ENCODE measurements at places on chromosomes 12 and 14.

DNA sequence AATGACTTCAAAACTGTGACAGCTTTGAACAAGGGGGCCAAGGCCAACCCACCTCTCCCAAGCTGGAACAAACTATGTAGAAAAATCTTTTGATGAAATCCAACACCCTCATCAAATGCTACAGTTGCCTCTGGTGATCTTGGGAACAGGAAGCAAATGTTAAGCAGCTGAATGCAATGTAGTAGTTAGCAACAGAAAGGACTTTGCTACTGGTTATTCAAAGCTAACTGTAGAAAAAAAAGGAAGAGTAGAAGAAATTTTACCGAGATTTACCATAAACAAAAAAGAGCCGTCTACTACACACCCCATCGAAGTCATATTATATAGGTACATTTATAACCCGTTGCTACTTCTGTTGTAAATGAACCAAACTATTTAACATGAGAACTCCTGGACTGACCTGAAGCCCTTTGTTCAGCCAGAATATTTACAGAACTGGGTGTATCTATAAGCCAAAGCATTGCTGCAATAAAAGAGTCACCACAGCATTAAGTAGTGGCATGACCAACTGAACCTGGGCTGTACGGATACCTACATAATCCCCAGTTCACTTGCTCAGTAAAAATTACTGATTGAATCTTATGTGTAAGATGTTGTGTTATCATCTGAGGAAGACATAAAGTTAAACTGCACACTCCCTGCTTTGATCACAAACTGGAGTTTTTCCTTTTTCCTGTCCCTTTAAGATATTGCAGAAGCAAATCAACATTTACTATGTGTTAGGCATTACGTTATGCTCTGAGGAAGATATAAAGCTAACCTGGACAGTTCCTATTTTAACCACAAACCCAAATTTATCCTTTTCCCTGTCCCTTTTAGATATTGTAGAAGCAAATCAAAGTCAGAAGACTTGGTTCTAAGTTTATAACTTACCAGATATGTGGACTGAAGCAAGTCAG lies 25.1 kb downstream of the SYNJ2BP start:
- no peak for DNase-seq

DNA sequence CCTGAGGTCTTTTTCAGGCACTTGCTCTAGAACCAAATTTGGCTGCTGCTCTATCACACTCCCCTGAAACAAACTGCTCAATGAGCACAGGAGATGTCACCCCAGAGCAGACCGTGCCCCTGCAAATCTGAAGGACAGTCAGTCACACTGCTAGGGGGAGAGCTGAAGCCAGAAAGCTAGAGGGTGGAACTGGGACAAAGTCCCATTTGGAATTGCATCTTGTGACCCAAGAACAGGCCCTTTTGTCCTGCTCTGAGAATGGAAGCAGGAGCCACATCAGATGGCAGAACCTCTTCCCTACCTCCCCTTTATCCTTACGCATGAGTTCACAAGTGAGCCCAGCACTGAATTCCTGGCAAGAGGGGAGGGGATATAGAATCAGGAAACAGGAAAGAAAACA lies 64.7 kb downstream of the MAP3K9 start:
- DNase-seq, result no peak

DNA sequence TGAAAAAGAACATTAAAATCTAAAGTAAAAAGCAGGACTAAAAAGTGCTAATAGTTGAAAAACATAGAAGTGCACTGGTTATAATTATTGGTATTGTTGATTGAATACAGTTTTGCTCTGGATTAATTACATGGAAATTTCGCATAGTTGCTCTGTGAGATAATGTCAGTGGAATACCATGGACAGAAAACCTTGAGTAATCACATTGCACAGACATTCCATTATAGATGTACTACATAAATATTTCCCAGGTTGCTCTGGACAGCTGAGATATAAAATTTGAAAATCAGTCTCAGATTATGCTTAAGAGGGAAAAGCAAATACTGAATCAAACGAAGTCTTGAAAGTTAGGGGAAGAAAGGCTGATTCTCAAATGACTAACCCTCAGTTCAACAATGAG lies 439.3 kb upstream of the FLRT2 start:
- DNase-seq, result no peak

DNA sequence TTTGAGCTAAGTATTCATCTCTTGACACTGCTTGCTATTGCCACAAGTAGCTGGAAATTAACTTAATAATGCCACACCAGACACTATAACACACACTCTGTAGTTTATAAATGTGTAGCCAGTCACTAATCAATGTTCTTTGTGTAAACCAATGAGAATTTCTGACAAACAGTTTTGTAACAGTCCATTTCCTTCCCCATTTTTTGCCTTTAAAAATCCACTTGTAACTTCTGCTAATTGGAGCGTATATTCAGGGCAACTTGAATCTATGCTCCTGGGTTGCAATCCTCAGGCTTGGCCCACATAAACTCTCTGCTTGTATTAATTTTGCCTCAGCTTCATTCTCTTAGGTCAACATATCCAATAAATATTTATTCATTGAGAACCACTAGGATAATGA lies 125.0 kb upstream of the DHRS4 start:
- no peak for DNase-seq

DNA sequence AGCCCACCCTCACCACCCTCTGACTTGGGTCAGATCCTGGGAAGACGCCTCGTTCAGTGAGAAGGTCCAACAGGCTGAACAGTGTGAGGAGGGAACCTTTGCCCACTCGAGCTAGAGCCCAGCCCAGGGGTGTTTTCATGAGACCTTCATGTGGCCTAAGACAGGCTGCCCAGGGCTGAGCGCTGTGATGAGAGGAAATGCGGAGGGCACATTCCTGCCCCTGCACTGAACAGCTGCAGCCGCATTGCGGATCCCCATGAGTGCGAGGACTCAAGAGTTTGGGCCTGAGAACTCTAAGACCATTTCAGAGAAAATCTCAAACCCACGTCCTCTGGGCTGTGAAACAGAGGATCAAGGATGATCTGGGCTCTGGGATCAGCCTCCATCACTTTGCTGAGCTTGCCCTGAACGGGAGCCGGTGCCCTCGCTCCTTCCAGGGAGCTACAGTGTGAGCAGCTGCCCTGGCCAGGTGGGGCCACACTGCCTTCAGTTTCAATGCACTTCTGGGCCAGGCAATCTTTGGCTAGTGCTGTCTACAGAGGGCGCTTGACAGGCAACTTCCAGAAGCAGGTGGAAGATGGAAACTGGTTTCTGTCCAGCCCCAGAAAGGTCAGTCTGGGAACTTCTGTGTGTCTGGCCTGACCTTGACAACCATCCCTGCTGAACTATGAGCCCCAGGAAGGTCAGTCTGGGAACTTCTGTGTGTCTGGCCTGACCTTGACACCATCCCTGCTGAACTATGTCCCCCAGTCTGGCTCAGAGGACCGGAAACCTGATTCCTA lies 43.5 kb upstream of the P2RX7 start:
- DNase-seq, result no peak

DNA sequence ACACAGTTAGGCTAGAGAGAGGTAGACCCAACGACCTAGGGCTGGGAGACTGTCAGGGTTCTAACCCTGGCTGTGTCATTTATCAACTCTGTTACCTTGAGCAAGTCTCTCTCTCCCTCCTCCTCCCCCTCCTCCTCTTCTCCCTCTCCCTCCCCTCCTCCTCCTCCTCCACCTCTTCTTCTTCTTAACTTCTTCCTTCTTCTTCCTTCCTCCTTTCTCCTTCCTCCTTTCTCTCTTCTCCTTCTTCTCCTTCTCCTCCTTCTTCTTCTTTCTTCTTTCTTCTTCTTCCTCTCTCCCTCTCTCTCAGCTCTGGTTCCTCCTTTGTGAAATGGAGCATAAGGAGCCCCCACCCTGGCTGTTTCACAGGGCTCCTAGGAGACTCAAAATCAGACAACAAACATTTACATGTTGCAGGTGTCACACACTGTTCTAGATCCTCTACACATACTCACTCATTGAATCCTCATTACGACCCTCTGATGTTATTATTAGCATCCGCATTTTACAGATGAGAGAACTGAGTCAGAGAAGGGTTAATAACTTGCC lies 2.2 kb upstream of the KCNH3 start:
- no peak for DNase-seq

- no peak for DNase-seq
Observed at GRCh38 chr12:71521125-71521524, 81.5 kb downstream of the LGR5 start.

GRCh38 chr14:98167275-98167674 lies 1104.7 kb downstream of the BCL11B start:
- no peak for DNase-seq

DNA sequence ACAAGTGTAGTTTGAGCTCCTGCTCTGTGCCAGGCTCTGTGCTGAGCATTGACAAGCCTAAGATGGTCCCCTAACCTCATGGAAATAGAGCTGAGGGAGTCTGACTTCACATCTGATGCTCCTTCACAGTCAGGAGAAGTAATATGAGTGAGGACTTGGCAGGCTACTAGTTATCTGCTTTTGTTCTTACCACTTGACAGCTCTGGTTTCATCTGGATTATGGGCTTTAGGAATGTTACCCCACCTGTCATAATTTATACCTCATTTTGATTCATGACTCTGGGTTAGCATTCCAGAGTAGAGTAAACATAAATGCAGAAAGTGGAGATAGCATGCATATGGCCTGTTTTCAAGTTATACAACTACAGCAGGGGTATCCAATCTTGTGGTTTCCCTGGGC lies 40.5 kb downstream of the ATP6V1D start:
- no peak for DNase-seq
